Stimulated activated CD8-positive, alpha-beta memory T cell treated with anti-CD3 and anti-CD28 coated beads, Interleukin-15, amount 100 ng/mL, for 4 hours (primary cell): ENCODE measurements at places on chromosomes 16 and 17.

- DNase-seq = no peak
Measured at GRCh38 chr17:60356940-60357339, 35.0 kb downstream of the USP32 start.

DNA sequence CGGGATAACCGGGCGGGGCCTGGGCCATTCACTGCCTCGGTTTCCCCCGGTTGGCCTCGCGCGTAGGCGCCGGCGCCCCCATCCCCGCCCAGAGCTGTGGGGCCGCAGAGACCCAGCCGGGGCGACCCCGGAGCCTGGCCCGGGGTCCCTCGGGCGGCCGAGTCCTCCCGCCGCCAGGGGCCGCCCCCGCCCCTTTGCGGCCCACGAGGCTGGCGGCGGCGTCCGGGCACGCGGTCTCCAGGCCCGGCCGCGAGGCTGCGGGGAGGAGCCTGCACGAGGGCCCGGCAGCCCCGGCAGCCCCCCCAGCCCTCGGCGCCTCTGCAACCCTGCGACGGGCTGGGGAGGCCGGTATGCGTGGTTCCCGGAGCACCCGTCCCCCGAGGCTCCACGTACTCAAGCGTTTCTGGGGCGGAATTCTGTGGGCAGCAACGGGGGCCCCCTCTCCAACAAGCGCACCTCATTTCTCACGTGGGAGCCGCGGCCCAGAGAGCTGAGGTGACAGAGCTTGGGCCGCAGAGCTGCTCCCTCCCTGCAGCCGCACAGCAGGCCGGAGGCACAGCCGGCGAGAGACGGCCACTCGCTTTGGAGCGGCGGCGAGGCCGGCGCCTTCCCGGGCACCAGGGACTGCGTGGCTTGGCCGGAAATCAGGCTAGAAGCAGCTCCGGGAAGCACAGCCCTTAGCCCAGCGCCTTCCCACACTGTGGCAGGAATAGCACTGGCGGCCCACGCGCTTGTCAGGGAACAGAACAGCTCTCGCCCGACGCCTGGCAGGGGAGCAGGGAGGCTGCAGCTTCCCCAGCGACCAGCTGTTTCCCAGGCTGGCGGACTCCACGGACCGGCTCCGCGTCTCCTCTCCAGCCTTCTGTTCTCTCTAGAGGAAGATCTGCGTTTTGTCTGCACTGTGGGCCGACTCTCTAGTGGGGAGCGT, 867 bp upstream of the LIMD2 start:
- peak; percentile 47 for DNase-seq

GRCh38 chr16:72201387-72201786, 29.4 kb upstream of the PMFBP1 start:
- DNase-seq = no peak

GRCh38 chr17:31318298-31318801, 3.1 kb downstream of the EVI2A start:
- no peak for DNase-seq

DNA sequence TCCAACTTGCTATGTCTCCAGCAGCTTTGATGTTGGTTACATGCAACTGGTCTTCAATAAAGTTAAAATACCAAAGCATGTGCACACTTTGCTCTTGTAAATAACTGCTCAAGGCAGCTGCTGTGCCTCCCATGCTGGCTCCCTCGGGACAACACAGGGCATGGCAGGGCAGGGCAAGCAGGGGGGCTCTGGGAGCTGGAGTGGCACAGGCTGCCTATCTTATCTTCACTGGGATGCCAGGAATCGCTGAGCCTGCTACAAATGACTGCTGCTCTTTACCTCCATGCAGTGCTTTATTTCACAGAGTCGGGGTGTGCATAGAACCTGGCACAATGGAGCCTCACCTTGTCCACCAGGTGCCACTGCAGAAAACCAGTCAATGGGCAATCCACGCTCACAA, 21.8 kb downstream of the PEMT start:
- DNase-seq = no peak

DNA sequence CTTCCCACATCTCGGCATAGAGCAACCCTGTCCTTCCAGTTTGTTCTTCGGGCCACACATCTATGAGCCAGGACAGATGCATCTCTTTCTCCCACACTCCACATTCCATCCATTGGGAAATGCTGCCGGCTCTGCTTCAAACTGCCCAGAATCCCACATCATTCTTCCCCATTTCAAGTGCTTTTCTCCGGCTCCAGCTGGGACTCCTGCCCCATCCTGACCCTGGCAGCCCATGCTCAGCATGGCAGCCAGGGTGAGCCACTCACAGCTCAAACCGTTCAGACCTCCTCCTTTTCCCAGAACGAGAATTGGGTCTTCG, 132.8 kb upstream of the SDK2 start:
- no peak for DNase-seq

GRCh38 chr17:45248132-45248957, 13.5 kb downstream of the SPATA32 start:
- peak; percentile 70 for DNase-seq

- no peak for DNase-seq
Measured at GRCh38 chr16:10009684-10010083, 172.5 kb downstream of the GRIN2A start.

DNA sequence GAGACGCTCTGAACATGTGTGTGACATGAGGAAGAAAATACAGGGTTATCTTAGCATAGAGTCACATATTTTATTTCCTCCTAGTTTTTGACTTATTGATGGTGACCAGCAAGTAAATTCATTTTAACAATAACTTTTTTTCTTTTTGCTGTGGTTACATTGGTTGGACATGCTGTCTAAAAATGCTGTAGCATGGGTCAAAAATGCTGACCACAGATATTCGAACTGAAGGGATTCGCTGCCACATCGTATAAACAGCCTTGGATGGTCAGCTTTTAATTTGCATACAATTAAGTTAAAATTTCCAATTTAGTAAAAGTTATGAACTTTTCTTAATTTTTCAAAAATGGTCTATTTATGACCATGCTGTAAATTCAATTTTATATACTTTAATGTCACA, 30.5 kb downstream of the RPGRIP1L start:
- DNase-seq = no peak

GRCh38 chr16:57268804-57269800, 15.4 kb downstream of the PLLP start:
- DNase-seq = no peak
